ENCODE measurements at places on chromosomes 7 and 10.

GRCh38 chr7:18575622-18576572, 80.3 kb downstream of the HDAC9 start:
- DNase-seq: no peak

DNA sequence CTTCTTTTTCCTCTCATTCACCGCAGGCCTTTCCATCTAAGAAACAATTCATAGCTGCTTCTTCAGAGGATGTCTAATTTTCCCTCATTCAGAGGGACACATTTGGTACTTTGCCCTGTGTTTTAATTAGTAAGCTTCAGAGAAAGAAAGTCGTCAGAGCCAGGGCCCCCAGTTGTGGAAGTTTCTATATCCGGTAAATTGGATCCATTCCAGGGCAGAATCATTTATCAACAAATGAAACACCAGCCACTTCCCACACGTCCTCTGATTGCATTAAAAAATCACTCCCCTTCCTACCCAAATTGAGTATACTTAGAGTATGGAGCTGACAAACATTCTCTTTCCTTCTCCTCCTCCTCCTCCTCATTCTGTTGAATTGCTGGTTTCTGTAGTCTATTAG, 205.8 kb upstream of the HDAC9 start:
- DNase-seq: no peak

GRCh38 chr10:132394201-132394811, 2.7 kb upstream of the PWWP2B start:
- no peak for DNase-seq

GRCh38 chr7:68216051-68216450, 1219.4 kb downstream of the TYW1 start:
- no peak for DNase-seq

DNA sequence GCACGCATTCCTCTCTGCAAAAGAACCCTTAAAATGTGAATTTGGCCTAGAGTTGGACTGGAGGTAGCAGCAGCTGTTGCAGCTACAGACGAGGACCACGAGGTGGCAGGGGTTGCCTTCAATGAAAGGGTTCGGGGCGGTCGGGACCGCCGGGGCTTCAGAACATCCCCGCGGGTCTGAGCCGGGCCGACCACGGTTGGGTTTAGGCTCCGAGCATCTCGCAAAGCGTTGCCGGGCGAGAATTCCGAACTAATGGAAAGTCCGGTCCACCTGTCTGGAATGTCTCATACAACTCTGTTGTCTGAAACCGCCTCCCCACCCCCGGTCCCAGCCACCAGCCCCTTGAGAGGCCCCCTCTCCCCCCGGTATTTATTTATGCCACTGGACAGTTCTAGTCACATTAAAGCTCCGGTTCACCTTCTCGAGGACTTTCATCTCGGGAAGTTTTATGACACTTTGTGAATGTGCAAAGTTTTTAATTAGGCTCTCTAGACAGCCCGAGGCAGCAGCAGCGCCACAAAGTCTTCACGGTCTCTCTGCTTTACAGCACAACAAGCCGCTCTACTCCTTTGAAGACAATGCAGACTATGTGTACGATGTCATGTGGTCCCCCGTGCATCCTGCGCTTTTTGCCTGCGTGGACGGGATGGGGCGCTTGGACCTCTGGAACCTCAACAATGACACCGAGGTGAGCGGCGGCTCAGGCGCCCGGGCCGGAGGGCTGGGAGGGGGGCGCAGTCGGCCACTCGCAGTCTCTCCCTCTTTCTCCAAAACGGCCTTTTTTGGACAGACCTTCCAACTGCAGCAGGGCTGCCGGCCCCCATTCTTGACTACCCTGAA, 246.2 kb downstream of the SLC25A13 start:
- DNase-seq: no peak

- DNase-seq: no peak
These were observed 99.9 kb downstream of the CREM start for GRCh38 chr10:35226507-35226906.

GRCh38 chr7:107122486-107122911, 46.3 kb upstream of the HBP1 start:
- no peak for DNase-seq
